Progenitor cell of endocrine pancreas (in vitro differentiated cells): ENCODE measurements at places on chromosomes 2 and 18. TPM values are rescaled to one million over a fixed set of nuclear protein-coding genes. Genes with fewer than 3 reads are reported as not detected.

DNA sequence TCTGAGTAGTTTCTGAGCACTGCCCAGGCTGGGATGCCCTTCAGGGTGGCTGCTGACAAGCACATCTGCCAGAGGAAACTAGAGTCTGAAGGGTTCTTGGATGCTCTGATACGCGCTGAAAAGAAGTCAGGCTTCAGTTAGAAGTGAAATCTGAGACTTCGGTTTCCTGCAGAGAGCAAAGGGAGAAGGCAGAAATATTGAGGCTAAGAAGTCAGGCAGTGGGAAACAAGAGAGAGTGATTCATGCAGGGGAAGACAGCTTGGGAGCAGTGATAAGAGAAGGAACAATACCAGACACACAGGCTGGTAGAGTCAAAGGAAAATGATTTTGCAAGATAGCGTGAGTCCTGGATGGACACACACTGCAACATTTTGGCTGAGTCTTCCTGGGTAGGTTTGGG lies 51.0 kb upstream of the BOD1L2 start:
- H3K4me1 ChIP-seq, result no peaks in the 10 kb centered on the region
- no peak for DNase-seq

GRCh38 chr18:68262690-68263294 lies 452.1 kb downstream of the TMX3 start:
- no peaks in the 10 kb centered on the region for H3K27me3 ChIP-seq
- H3K36me3 ChIP-seq, result no peaks in the 10 kb centered on the region
- H3K27ac ChIP-seq, result no peak overlapping the region
- H3K4me3 ChIP-seq, result no peak overlapping the region

DNA sequence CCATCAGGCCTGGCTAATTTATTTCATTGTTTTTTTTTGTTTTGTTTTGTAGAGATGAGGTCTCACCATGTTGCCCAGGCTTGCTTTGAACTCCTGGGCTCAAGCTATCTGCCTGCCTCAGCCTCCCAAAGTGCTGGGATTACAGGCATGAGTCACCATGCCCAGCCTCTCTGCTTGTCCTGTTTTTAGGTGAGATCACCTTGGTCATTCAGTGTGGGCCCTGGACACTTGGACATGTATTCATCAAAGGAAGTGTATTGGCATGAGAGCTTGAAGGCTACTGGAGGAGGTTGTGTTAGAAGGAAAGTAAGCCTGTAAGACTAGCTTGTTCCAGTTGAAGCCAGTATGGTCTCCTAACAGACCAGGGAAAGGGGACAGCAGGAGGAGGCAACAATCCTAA lies 229.2 kb upstream of the RGPD4 start:
- no peak overlapping the region for H3K4me3 ChIP-seq
- H3K27ac ChIP-seq, result no peak overlapping the region
- DNase-seq, result no peak
- H3K4me1 ChIP-seq, result no peaks in the 10 kb centered on the region
- H3K27me3 ChIP-seq, result no peaks in the 10 kb centered on the region

SANBR gene
- 45.2 and 47.9 TPM in 2 replicates for total RNA-seq

- H3K4me3 ChIP-seq, result no peak overlapping the region
- H3K27me3 ChIP-seq, result no peaks in the 10 kb centered on the region
- DNase-seq, result no peak
- no peak overlapping the region for H3K27ac ChIP-seq
- peaks cover 8% of the 10 kb centered on the region for H3K4me1 ChIP-seq
- peaks cover 12% of the 10 kb centered on the region for H3K36me3 ChIP-seq
Observed at GRCh38 chr2:157777427-157777826, 98.7 kb downstream of the ACVR1 start.

DNA sequence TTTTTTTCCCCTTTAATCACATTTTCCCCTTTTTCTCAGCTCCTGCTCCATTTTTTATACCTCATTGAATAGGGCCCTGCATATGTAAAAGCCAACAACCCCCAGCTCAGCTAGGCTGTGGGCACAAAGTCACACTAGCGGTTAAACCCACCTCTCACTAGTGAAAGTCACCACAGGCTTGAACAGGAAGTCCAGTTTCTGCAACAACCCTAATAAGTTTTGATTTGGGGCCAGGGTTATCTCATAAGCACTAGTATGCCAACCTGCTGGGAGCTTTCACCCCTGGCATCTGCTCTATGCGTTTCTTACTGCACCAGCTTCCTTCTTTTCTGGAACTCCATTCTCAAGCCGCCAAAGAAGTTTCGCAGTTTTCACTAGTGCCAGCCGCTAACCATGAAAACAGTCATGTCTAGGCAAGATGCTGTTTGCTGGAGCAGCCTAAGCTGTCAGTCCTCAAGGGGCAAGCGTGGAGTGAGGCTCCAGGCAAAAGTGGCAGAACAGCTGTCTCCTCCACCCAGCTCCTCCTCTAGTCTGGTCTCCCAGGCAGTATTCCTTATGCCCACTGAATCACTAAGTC lies 197.0 kb upstream of the MEIS1 start:
- no peaks in the 10 kb centered on the region for H3K36me3 ChIP-seq
- DNase-seq, result no peak
- H3K27ac ChIP-seq, result no peak overlapping the region
- H3K4me3 ChIP-seq, result no peak overlapping the region
- no peaks in the 10 kb centered on the region for H3K27me3 ChIP-seq

TSGA10 gene
- 12.3 and 13.8 TPM in 2 replicates for total RNA-seq

DNA sequence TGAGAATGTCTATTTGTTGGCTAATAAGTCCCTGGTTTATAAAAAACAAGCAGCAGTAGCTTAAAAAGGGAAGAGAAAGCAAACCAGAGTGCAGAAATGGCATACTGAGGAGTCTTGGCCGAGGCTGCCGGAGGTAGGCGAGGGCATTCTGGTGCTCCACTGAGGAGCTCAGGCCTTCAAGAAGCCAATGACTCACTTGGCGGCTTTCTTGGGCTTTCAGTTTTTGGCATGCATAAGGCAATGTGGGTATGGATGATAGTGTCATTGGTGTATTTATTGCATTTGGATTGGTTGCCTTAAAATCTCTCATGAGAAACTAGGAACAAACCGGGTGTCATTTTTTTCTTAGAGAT lies 119.6 kb upstream of the ARL5A start:
- no peak for DNase-seq
- no peaks in the 10 kb centered on the region for H3K27me3 ChIP-seq
- H3K4me3 ChIP-seq, result no peak overlapping the region
- H3K27ac ChIP-seq, result no peak overlapping the region
- no peaks in the 10 kb centered on the region for H3K36me3 ChIP-seq

GRCh38 chr2:3465844-3466481 lies 53.4 kb downstream of the ADI1 start:
- DNase-seq, result no peak
- H3K27me3 ChIP-seq, result no peaks in the 10 kb centered on the region
- peaks cover 12% of the 10 kb centered on the region for H3K36me3 ChIP-seq
- H3K4me3 ChIP-seq, result no peak overlapping the region

FAHD2A gene
- total RNA-seq, result 28.8 and 31.1 TPM in 2 replicates

COMMD1 gene
- 33.0 and 34.9 TPM in 2 replicates for total RNA-seq

TFPI gene
- total RNA-seq, result 17.5 and 23.5 TPM in 2 replicates

- H3K4me3 ChIP-seq, result no peak overlapping the region
- no peaks in the 10 kb centered on the region for H3K36me3 ChIP-seq
- peaks cover 4% of the 10 kb centered on the region for H3K27me3 ChIP-seq
- H3K4me1 ChIP-seq, result peaks cover 3% of the 10 kb centered on the region
- no peak overlapping the region for H3K27ac ChIP-seq
Observed at GRCh38 chr18:7322817-7323485, 92.1 kb downstream of the LRRC30 start.

ONECUT2 gene
- total RNA-seq, result 92.2 and 110 TPM in 2 replicates

DNA sequence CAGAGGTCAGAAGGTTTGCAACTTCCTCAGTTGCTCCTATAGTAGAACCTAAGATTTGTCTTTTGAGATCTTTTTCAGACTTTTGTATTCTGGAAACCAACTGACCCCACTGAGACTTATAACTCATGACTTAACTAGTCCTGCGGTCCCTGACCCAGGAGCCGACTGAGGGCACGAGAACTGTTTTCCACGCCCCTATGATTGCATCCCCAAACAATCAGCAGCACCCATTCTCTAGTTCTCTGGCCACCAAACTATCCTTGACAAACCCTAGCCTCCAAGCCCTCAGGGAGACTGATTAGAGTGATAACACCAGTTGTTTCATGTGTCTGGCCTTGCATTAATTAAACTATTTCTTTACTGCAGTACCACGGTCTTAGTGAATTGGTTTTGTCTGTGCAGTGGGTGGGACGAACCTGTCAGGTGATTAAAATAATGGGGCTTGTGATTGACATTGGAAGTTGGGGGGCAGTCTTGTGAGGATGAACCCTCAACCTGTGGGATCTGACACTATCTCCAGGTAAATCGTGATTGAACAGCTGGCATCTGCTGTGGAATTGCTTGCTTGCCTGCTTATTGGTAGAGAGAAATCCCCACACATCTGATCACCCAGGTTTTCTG lies 95.7 kb downstream of the B3GNT2 start:
- H3K36me3 ChIP-seq, result no peaks in the 10 kb centered on the region
- no peak overlapping the region for H3K27ac ChIP-seq
- H3K4me1 ChIP-seq, result peaks cover 8% of the 10 kb centered on the region
- H3K27me3 ChIP-seq, result peaks cover 3% of the 10 kb centered on the region

DNA sequence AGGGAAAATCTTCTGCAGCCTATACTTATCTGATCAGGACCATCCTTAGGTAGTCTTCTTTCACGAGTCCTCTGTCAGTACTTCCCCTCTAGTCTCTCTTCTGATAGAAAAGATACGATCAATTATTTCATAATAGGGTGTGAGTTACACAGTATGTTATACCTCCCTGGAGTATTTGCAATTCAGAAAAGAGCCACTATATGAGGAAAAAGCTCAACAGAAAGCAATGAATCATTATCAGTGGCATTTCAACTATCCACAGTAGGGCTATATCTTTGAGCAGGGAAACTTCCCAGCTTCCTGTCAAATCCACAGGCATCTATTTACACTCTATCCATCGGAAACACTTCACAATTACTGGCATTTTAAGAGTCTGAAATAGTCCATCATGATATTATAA lies 105.3 kb upstream of the ACVR2A start:
- H3K4me1 ChIP-seq, result peaks cover 20% of the 10 kb centered on the region
- no peak overlapping the region for H3K27ac ChIP-seq
- H3K27me3 ChIP-seq, result no peaks in the 10 kb centered on the region
- no peaks in the 10 kb centered on the region for H3K36me3 ChIP-seq
- H3K4me3 ChIP-seq, result no peak overlapping the region

GRCh38 chr2:230358305-230358704 lies 31.3 kb downstream of the SP140L start:
- no peaks in the 10 kb centered on the region for H3K27me3 ChIP-seq
- DNase-seq, result no peak
- H3K4me3 ChIP-seq, result no peak overlapping the region
- H3K27ac ChIP-seq, result no peak overlapping the region

GRCh38 chr2:141440072-141440635 lies 690.7 kb downstream of the LRP1B start:
- no peak overlapping the region for H3K4me3 ChIP-seq
- no peaks in the 10 kb centered on the region for H3K36me3 ChIP-seq
- H3K27ac ChIP-seq, result no peak overlapping the region
- DNase-seq, result no peak

GRCh38 chr2:236717729-236718128 lies 148.1 kb downstream of the ACKR3 start:
- H3K4me3 ChIP-seq, result no peak overlapping the region
- peaks cover 27% of the 10 kb centered on the region for H3K4me1 ChIP-seq
- no peak overlapping the region for H3K27ac ChIP-seq
- H3K36me3 ChIP-seq, result no peaks in the 10 kb centered on the region
- H3K27me3 ChIP-seq, result peaks cover 31% of the 10 kb centered on the region
- DNase-seq, result no peak

ESPNL gene
- total RNA-seq, result 0.31 and 0.40 TPM in 2 replicates

DNAH7 gene
- 5.7 and 5.9 TPM in 2 replicates for total RNA-seq

GRCh38 chr2:130996691-130997090 lies 96.6 kb downstream of the FAM168B start:
- no peaks in the 10 kb centered on the region for H3K4me1 ChIP-seq
- no peaks in the 10 kb centered on the region for H3K36me3 ChIP-seq
- DNase-seq, result no peak
- no peak overlapping the region for H3K4me3 ChIP-seq
- H3K27ac ChIP-seq, result no peak overlapping the region

DCC gene
- total RNA-seq, result 8.4 and 10.1 TPM in 2 replicates

GRCh38 chr2:154392256-154392655 lies 306.2 kb upstream of the KCNJ3 start:
- no peak overlapping the region for H3K4me3 ChIP-seq
- no peak overlapping the region for H3K27ac ChIP-seq
- H3K4me1 ChIP-seq, result peaks cover 6% of the 10 kb centered on the region
- no peaks in the 10 kb centered on the region for H3K27me3 ChIP-seq
- no peak for DNase-seq
- H3K36me3 ChIP-seq, result peaks cover 5% of the 10 kb centered on the region

- peaks cover 9% of the 10 kb centered on the region for H3K4me1 ChIP-seq
- H3K27me3 ChIP-seq, result no peaks in the 10 kb centered on the region
- no peaks in the 10 kb centered on the region for H3K36me3 ChIP-seq
- H3K27ac ChIP-seq, result no peak overlapping the region
Observed at GRCh38 chr2:48767330-48767729, 11.8 kb upstream of the LHCGR start.

DNA sequence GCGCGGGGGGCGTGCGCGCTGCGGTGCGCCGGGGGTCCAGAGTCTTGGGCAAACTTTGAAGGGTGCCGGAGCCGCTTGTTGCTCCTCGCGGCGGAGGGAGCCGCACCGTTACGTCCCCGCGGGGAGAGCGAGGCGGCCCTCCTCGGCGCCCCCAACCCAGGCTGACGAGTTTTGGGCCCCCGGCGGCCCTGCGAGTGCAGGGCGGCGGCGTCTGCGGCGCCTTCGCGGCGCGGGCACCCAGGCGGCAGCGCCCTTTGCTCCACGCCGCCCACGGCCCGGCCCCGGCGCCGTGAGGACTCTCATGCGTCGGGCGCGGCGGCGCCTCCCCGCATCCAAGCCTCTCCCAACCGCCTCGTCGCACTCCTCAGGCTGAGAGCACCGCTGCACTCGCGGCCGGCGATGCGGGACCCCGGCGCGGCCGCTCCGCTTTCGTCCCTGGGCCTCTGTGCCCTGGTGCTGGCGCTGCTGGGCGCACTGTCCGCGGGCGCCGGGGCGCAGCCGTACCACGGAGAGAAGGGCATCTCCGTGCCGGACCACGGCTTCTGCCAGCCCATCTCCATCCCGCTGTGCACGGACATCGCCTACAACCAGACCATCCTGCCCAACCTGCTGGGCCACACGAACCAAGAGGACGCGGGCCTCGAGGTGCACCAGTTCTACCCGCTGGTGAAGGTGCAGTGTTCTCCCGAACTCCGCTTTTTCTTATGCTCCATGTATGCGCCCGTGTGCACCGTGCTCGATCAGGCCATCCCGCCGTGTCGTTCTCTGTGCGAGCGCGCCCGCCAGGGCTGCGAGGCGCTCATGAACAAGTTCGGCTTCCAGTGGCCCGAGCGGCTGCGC lies 814 bp downstream of the FZD7 start:
- no peak for DNase-seq
- H3K27ac ChIP-seq, result peak overlapping the region; percentile 91
- peaks cover 22% of the 10 kb centered on the region for H3K4me1 ChIP-seq
- peaks cover 4% of the 10 kb centered on the region for H3K36me3 ChIP-seq

DNA sequence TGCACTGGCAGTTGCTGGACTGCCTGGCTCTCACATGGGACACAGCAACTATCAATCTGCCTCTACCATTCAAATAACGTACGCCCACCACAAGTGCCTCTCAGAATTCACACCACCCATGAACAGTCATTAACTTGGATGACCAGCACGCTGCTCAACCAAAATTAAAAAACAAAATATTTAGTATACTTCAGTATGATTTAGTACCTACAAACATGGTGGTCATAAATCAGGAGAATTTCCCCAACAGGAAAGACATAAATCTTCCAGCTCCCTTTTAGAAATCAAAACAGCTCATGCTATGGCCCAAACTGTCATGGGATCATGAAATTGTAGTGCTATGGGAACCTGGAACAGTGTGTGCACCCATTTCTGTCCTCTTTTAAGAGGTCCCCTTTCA lies 317.4 kb upstream of the ETAA1 start:
- peaks cover 36% of the 10 kb centered on the region for H3K4me1 ChIP-seq
- DNase-seq, result no peak
- H3K36me3 ChIP-seq, result peaks cover 42% of the 10 kb centered on the region
- no peak overlapping the region for H3K4me3 ChIP-seq
- H3K27ac ChIP-seq, result peak overlapping the region; percentile 1
- H3K27me3 ChIP-seq, result no peaks in the 10 kb centered on the region

DYNAP gene
- not detected in 2 replicates for total RNA-seq

LRP1B gene
- 0.57 and 1.4 TPM in 2 replicates for total RNA-seq
